RPMI7951 (cell line): ENCODE measurements at places on chromosomes 11 and 22.

DNA sequence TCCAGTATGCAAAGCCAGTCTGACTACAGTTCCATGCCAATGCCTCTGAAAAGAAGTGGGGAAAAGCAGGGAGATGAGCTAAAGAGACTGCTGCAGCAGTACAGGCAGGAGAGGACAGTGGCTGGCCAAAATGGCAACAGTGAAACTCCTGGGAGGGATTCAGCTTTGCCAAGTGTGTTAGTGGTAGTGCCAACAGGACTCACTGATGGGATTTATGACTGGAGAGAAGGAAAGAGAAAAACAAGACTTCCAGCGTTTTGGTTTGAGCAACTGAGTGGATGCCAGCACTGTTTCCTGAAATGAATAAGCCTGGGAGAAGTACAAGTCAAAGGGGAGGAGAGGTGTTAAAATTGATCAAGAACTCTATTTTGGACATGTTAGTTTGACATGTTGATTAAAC, 80.9 kb downstream of the PLEKHA7 start:
- DNase-seq = no peak

DNA sequence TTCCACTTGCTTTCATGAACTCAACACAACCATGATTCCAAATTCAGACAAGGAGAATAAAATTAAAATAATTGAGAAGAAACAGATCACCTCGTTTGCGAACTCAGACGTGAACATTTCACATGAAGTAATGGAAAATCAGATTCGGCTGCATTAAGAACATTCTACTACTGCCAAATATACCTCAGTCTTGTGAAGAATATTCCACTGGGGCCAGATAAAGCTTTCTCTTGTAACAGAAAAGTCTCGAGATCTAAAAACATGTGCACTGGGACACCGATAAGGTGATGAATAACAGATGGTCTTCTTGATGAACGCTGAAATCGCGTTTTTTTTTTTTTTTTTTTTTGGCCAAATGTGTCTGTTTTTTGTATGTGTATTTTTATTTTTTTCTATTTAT, 761.1 kb downstream of the BRD1 start:
- DNase-seq = no peak

- DNase-seq = no peak
Observed at GRCh38 chr22:40325315-40325714, 21.0 kb upstream of the ADSL start.

DNA sequence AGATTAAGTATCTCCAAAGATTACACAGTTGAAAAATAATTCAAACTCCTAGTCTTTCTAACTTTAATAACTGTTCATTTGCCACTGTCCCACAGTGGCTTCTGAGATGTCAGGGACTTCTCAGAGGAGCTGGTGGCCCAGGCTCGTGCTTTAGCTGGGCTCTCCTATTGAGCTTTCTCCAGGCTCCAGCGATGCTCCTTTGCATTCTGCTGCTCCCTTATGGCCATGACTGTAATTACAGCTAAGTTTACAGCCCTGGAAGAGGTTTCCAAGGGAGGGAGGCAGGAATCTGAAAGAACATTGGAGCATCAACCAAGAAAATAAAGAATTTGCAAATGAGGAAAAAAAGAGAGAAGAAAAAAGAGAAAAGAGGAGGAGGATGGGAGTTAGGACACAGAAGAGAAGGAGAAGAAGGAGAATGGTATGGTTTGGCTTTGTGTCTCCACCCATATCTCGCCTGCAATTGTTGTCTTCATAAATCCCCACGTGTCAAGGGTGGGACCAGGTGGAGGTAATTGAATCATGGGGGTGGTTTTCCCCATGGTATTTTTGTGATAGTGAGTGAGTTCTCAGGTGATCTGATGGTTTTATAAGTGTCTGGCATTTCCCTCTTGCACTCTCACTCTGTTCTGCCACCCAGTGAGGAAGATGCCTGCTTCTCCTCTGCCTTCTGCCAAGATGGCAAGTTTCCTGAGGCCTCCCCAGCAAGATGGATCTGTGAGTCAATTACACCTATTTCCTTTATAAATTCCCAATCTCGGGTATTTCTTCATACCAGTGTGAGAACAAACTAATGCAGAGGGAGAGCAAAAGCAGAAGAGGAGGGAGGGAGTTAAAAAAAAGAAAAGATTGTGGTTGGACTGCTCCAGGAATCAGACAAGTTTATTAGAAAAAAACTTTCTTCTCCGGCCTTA, 857.0 kb downstream of the KCNA4 start:
- DNase-seq = peak; percentile 62

GRCh38 chr22:37771081-37771480, 36.7 kb upstream of the GCAT start:
- DNase-seq = no peak

- DNase-seq = peak; percentile 60
Observed at GRCh38 chr11:1693327-1694063, 3.5 kb upstream of the KRTAP5-6 start.

GRCh38 chr11:34439610-34440198, 970 bp downstream of the CAT start:
- DNase-seq = peak; percentile 10

GRCh38 chr22:49347376-49347775, 480.3 kb downstream of the BRD1 start:
- no peak for DNase-seq

- DNase-seq = no peak
Observed at GRCh38 chr22:44451016-44451415, 47.0 kb downstream of the RTL6 start.

DNA sequence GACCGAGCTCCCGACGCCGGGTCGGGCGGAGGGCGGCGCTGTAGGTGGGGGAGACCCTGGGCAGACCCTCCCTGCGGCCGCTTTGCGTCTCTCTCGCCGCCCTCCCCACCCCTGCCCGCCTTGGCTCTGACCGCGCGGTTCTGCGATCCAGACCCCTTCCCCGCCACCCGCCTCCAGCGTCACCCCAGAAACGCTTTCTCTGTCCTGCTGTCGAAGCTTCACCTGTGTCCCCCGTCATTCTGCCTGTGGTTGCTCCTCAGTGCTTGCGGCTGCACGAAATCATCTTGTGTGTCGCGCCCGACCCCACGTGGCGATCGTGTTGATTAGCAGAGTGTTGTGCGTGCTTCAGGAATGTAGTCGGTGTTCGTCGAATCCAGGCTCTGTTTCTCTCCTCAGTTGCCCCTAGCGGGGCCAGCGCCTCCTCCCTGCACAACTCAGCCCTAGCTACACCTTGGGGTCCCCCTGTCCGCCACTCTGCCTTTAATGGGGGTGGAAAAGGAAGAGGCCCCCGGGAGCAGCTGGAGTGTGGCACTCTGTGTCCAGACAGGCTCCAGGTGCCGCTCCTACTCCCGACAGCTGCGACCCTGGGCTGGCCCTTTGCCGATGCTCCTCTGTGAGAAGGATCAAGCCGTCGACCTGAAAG, 851 bp downstream of the PTDSS2 start:
- DNase-seq = peak; percentile 67

DNA sequence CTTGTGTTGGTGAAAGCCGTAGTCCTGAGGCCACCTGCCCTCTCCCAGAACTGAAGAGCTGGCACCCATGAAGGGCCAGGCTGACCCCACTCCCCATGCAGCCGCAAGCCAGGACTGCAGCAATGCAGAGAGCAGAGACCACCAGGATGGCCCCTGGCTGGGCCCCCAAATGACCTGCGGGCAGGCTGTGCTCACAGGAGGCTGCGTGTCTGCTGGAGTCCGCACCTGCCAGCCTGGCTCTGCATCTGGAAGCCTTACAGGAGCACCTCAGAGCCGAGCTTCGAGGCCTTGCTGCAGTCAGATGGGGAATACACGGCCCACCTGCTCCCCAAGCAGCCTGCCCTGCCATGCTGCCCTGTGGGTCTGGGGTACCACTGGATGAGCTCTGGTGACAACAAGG, 1336.8 kb downstream of the TBC1D22A start:
- DNase-seq = no peak

GRCh38 chr22:35608088-35608487, 9.0 kb downstream of the MB start:
- peak; percentile 83 for DNase-seq

- peak; percentile 53 for DNase-seq
Observed at GRCh38 chr11:47923667-47924066, 56.7 kb upstream of the PTPRJ start.

GRCh38 chr11:36403661-36404060, 106.4 kb downstream of the TRAF6 start:
- no peak for DNase-seq

- no peak for DNase-seq
Observed at GRCh38 chr11:31355131-31355530, 14.4 kb downstream of the DCDC1 start.

DNA sequence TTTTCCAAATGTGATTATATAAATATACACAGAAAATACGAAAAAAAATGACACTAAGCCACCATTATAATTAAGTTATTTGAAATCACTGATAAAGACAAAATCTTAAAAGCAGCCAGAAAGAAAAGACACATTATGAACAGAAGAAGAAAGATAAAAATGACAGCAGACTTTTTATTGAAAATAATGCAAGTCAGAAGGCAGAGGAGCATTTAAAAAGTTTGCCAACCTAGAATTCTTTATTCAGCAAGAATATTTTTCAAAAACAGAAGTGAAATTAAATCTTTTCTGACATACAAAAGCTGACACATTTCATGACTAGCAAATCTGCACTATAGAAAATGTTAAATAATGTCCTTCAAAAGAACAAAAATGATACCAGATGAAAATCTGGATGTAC, 77.8 kb downstream of the CD82 start:
- no peak for DNase-seq

DNA sequence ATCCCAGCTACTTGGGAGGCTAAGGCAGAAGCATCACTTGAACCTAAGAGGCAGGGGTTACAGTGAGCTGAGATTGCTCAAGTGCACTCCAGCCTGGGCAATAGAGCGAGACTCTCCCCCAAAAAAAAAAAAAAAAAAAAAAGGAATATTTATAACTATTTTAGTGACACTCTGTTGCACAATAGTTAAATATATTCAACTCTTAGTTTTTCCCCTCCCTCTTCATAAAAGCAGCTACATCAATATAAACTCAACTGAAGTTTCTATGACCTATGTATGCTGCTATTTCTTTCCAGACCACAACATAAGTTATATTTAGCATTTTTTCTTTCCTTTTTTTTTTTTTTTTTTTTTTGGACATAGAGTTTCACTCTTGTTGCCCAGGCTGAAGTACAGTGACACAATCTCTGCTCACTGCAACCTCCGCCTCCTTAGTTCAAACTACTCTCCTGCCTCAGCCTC, 19.2 kb downstream of the CELF1 start:
- peak; percentile 11 for DNase-seq

DNA sequence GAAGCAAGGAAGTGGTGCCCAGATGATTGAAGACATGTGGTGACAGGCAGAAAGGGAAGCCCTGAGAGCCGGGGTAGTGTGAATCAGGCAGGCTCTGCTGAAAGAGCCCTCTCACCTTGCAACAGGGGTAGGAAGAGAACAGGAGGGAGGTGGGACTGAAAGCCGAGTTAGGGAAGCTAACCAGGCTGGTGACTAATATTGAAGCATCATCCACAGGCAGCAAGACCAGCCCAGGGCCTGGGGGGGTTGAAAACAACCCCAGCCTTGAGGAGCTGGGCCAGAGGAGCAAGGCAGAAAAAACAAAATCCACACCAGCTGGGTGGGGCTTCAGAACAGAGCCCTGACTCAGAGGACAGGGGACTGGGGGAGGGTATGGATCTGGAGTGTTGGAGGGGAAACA, 35.0 kb upstream of the CRTAM start:
- peak; percentile 92 for DNase-seq

- DNase-seq = no peak
Observed at GRCh38 chr22:35410663-35411034, 10.7 kb downstream of the MCM5 start.
